ENCODE measurements at places on chromosomes 2 and 18. TPM values are rescaled to one million over a fixed set of nuclear protein-coding genes. Genes with fewer than 3 reads are reported as not detected.

DNA sequence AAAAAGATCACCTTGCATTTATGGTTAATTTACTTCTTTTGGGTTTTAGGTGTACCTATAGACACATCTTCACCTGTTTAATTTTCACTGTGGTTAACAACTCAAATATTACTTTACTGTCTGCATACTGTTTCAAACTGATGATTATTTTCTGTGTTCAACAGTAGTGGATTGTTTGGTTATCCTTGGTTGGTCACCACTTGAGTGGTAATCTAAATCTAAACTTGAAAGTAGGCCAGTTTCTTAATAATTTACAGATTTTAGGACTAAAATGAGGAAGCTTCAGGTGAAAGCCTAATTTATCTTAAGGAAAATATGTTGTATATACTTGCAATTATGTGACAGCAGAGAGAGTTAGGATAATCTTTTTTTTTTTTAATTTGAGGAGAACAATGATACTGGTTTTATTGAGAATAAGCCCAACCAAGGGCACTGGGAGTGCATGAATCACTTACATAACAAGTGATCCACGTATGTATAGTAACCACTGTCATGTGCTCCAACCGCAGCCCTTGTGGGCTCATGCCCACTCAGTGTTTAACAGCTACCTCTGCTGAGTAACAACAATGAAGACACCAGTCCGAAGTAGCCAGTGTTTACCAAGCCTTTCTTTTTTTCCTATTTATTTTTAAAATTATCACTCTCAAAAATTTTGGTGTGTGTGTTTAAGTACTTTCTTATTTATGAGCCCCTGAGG, 31.0 kb upstream of the WDSUB1 start:
- H3K36me3 ChIP-seq, result no peaks in the 10 kb centered on the region
- DNase-seq, result no peak
- H3K4me1 ChIP-seq, result no peaks in the 10 kb centered on the region
- H3K27ac ChIP-seq, result no peak overlapping the region
- H3K27me3 ChIP-seq, result no peaks in the 10 kb centered on the region
- H3K4me3 ChIP-seq, result no peak overlapping the region

DNA sequence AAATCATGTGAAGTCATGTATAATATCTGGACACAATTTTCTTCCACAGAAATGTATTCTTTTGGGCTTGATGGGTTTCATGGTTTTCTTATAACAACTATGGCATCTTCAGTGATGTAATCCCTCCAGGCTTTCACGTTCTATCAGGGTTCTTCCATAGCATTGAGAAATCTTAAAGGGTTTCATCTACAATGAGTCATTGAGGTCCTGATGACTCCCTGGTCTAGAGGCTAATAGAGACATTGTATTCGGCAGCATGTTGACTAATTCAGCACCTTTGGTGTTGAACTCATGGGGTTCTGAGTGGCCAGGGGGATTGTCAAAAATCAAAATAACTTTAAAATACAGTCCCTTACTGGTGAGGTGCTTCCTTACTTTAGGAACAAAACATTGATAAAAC, 614.0 kb upstream of the CRIM1 start:
- H3K4me3 ChIP-seq, result no peak overlapping the region
- no peak overlapping the region for H3K27ac ChIP-seq
- no peak for DNase-seq
- no peaks in the 10 kb centered on the region for H3K36me3 ChIP-seq

GRCh38 chr2:19879120-19879519, 22.7 kb downstream of the TTC32 start:
- H3K4me1 ChIP-seq, result no peaks in the 10 kb centered on the region
- H3K27ac ChIP-seq, result no peak overlapping the region
- DNase-seq, result no peak
- peaks cover 15% of the 10 kb centered on the region for H3K36me3 ChIP-seq
- no peaks in the 10 kb centered on the region for H3K27me3 ChIP-seq
- H3K4me3 ChIP-seq, result no peak overlapping the region

- no peaks in the 10 kb centered on the region for H3K4me1 ChIP-seq
- H3K27ac ChIP-seq, result no peak overlapping the region
- H3K36me3 ChIP-seq, result no peaks in the 10 kb centered on the region
- peaks cover 9% of the 10 kb centered on the region for H3K27me3 ChIP-seq
Observed at GRCh38 chr18:2826581-2826980, 20.2 kb upstream of the EMILIN2 start.

- peaks cover 27% of the 10 kb centered on the region for H3K27me3 ChIP-seq
- no peak overlapping the region for H3K4me3 ChIP-seq
- no peaks in the 10 kb centered on the region for H3K36me3 ChIP-seq
- peak; percentile 26 for DNase-seq
- H3K4me1 ChIP-seq, result peaks cover 26% of the 10 kb centered on the region
- no peak overlapping the region for H3K27ac ChIP-seq
Observed at GRCh38 chr2:70959851-70960832, 18.3 kb upstream of the ANKRD53 start.

- H3K27me3 ChIP-seq, result no peaks in the 10 kb centered on the region
- no peak overlapping the region for H3K4me3 ChIP-seq
- no peak overlapping the region for H3K27ac ChIP-seq
- H3K36me3 ChIP-seq, result no peaks in the 10 kb centered on the region
- H3K4me1 ChIP-seq, result peaks cover 14% of the 10 kb centered on the region
Observed at GRCh38 chr2:127091886-127092285, 15.1 kb downstream of the BIN1 start.

GRCh38 chr2:10009271-10009810, 34.0 kb upstream of the KLF11 start:
- H3K27ac ChIP-seq, result no peak overlapping the region
- no peak overlapping the region for H3K4me3 ChIP-seq
- peaks cover 18% of the 10 kb centered on the region for H3K27me3 ChIP-seq
- no peaks in the 10 kb centered on the region for H3K4me1 ChIP-seq
- no peaks in the 10 kb centered on the region for H3K36me3 ChIP-seq

DNA sequence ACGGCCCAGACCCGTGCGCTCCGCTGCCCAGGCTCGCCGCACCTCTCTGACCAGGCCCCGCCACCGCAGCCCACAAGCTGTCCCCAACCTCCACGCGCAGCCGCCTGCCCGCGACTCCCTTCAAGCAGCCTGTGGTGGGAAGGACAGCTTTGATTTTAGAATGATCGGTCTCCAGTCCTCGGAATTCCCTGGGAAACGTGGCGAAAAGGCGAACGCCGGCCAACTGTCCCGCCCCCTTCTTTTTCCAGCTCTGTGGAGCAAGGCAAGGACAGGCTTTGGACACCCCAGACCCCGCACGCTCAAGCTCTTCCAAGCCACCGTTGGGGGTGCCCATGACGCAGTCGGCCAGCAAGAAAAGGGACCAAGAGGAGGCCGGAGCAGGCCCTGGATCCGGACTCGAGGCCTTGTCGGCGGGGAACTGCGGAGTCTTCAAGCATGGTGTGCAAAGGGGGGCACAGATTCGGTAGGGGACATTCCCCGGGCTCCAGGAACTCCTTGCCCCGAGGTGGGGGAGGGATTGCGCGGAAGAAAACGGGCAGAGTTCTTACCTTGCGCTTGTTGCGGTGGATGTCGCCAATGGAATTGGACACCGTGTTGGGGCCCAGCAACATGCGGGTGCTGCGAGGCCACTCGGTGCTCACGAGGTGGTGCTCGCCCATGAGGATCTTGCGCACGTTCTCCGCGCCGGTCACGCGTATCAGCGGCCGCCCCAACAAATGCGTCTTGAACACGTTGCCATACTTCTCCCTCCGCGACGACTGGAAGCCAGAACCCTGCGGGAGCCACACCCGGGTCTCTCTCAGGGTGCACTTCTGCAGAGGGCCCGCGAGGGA, 4.0 kb downstream of the CYP26B1 start:
- H3K4me3 ChIP-seq, result peak overlapping the region; percentile 8
- H3K27ac ChIP-seq, result no peak overlapping the region
- DNase-seq, result no peak
- H3K27me3 ChIP-seq, result peaks cover 47% of the 10 kb centered on the region
- peaks cover 7% of the 10 kb centered on the region for H3K36me3 ChIP-seq

- no peaks in the 10 kb centered on the region for H3K4me1 ChIP-seq
- no peaks in the 10 kb centered on the region for H3K36me3 ChIP-seq
- no peak overlapping the region for H3K4me3 ChIP-seq
- peaks cover 3% of the 10 kb centered on the region for H3K27me3 ChIP-seq
- DNase-seq, result no peak
Observed at GRCh38 chr2:45943219-45944044, 292.0 kb downstream of the PRKCE start.

- no peaks in the 10 kb centered on the region for H3K4me1 ChIP-seq
- no peaks in the 10 kb centered on the region for H3K36me3 ChIP-seq
- DNase-seq, result no peak
- no peaks in the 10 kb centered on the region for H3K27me3 ChIP-seq
- no peak overlapping the region for H3K4me3 ChIP-seq
Observed at GRCh38 chr2:198102856-198103255, 298.5 kb downstream of the PLCL1 start.

- H3K36me3 ChIP-seq, result no peaks in the 10 kb centered on the region
- no peaks in the 10 kb centered on the region for H3K27me3 ChIP-seq
- DNase-seq, result peak; percentile 20
- H3K27ac ChIP-seq, result no peak overlapping the region
Observed at GRCh38 chr18:52903857-52904256, 563.9 kb downstream of the DCC start.

- H3K4me3 ChIP-seq, result no peak overlapping the region
- peak; percentile 13 for DNase-seq
- no peak overlapping the region for H3K27ac ChIP-seq
- no peaks in the 10 kb centered on the region for H3K4me1 ChIP-seq
- no peaks in the 10 kb centered on the region for H3K36me3 ChIP-seq
- H3K27me3 ChIP-seq, result peaks cover 3% of the 10 kb centered on the region
Observed at GRCh38 chr2:240287496-240288086, 147.1 kb upstream of the OTOS start.

DNA sequence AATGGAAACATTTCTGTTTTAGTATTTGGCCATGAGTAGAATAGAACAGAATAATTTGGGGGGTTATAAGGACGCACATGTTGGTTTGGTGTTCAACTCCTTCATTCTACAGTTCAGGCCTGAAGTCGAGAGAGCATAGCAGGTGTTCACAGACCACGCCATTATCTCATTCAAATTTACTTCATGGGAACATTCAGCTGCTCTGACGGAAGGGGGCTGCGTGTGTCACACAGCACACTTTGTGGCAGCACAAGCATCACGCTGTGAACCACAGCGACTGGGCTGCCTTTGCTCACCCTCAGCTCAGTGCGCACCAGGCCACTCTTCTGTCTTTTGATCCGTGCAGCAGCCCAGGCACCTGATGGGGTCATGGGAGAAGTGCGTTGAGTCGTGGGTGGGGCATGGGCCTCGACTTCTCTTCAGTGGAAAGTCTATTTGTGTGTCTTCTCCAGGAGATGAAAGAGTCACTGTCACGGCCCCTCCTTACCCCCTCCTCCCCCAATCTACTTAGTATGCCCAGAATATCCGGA, 348.6 kb upstream of the SALL3 start:
- H3K27me3 ChIP-seq, result no peaks in the 10 kb centered on the region
- H3K36me3 ChIP-seq, result peaks cover 8% of the 10 kb centered on the region
- no peak overlapping the region for H3K4me3 ChIP-seq
- no peak for DNase-seq

- H3K27ac ChIP-seq, result no peak overlapping the region
- H3K4me3 ChIP-seq, result no peak overlapping the region
- H3K4me1 ChIP-seq, result no peaks in the 10 kb centered on the region
- no peaks in the 10 kb centered on the region for H3K27me3 ChIP-seq
Observed at GRCh38 chr2:209564816-209565215, 141.0 kb downstream of the MAP2 start.

DNA sequence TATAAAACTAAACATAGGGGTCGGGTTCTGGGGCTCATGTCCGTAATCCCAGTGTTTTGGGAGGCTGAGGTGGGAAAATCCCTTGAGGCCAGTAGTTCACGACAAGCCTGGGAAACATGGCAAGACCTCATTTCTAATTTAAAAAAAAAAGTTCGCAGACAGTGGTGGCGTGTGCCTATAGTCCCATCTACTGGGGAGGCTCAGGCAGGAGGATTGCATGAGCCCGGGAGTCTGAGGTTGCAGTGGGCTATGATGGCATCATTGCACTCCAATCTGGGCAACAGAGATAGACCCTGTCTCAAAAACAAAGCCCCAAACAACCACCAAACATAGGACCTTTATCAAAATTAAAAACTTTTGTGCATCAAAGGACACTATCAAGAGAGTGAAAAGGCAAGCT, 9.8 kb upstream of the HAAO start:
- no peak overlapping the region for H3K4me3 ChIP-seq
- H3K27me3 ChIP-seq, result peaks cover 14% of the 10 kb centered on the region
- H3K36me3 ChIP-seq, result no peaks in the 10 kb centered on the region
- H3K4me1 ChIP-seq, result peaks cover 13% of the 10 kb centered on the region
- no peak for DNase-seq

DNA sequence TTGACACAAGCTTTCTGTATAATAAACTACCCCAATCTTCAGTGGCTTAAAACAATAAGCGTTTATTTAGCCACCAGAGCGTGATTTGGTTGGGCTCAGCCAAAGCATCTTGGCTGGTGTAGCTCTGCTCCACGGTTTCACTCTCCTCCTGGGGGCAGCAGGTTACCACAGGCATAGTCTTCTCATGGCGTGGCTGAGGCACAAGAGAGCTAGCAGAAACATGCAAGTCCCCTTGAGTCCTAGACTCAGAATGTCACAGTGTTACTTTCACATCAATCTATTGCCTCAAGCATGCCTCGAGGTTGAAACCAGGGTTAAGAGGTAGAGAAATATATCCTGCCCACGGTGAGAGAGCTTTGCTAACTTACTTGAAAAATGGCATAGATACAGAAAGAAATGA, 19.9 kb upstream of the SLC9A2 start:
- H3K4me1 ChIP-seq, result no peaks in the 10 kb centered on the region
- no peaks in the 10 kb centered on the region for H3K36me3 ChIP-seq
- no peak for DNase-seq
- no peak overlapping the region for H3K27ac ChIP-seq

DNA sequence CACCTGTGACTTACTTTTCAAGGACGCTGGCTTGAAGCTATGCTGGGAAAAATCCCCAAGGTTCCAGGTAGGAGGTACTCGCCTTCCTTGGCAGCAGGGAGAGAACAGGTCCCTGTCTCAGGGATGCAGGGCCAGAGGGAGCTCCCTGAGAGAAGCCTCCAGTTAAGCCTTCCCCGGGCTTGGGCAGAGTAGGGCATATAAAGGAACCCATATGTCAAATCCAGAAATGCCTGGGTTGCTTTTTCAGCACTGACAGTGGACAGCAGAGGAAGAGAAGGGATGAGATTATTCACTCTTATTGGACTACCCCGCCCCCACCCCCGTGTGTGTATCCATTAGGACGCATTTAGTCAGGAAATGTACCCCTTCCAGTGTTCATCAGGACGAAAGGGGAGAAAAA, 89.3 kb upstream of the TEX51 start:
- no peak for DNase-seq
- no peak overlapping the region for H3K4me3 ChIP-seq
- H3K27me3 ChIP-seq, result peaks cover 12% of the 10 kb centered on the region
- H3K27ac ChIP-seq, result no peak overlapping the region

- no peak overlapping the region for H3K27ac ChIP-seq
- no peak overlapping the region for H3K4me3 ChIP-seq
- no peaks in the 10 kb centered on the region for H3K36me3 ChIP-seq
Observed at GRCh38 chr2:17607379-17607778, 66.9 kb downstream of the VSNL1 start.

Gene TLX2
- 0.34 TPM for total RNA-seq

Gene MCM6
- 144 TPM for total RNA-seq

Gene C2orf80
- total RNA-seq, result not detected

Gene PAX8
- 0.55 TPM for total RNA-seq

Gene SULT1C4
- not detected for total RNA-seq

Gene RPRM
- total RNA-seq, result 0.16 TPM

Gene TMEM182
- total RNA-seq, result 4.4 TPM

Gene TMEM247
- total RNA-seq, result not detected

Gene PLCL1
- total RNA-seq, result 0.18 TPM

Gene CFAP65
- total RNA-seq, result not detected

Gene KCNG3
- 0.26 TPM for total RNA-seq

Gene LRRC30
- total RNA-seq, result not detected

Gene IL18RAP
- 22.7 TPM for total RNA-seq

Gene PAIP2B
- total RNA-seq, result 1.5 TPM

Gene IL18R1
- 53.1 TPM for total RNA-seq

Gene ATP6V1B1
- total RNA-seq, result not detected

Gene MFSD2B
- total RNA-seq, result 0.44 TPM

Gene COL3A1
- total RNA-seq, result not detected
